ENCODE measurements at places on chromosomes 2 and 18.

- DNase-seq = peak; percentile 73
Measured at GRCh38 chr2:105641389-105641811, 103.3 kb upstream of the NCK2 start.

GRCh38 chr2:6885968-6886367, 8.4 kb downstream of the RSAD2 start:
- DNase-seq = no peak

GRCh38 chr2:219133976-219134375, 26.6 kb downstream of the NHEJ1 start:
- DNase-seq = no peak

GRCh38 chr2:238700117-238700457, 147.8 kb upstream of the TWIST2 start:
- DNase-seq = no peak

- no peak for DNase-seq
Measured at GRCh38 chr2:235709124-235709813, 215.4 kb downstream of the AGAP1 start.

DNA sequence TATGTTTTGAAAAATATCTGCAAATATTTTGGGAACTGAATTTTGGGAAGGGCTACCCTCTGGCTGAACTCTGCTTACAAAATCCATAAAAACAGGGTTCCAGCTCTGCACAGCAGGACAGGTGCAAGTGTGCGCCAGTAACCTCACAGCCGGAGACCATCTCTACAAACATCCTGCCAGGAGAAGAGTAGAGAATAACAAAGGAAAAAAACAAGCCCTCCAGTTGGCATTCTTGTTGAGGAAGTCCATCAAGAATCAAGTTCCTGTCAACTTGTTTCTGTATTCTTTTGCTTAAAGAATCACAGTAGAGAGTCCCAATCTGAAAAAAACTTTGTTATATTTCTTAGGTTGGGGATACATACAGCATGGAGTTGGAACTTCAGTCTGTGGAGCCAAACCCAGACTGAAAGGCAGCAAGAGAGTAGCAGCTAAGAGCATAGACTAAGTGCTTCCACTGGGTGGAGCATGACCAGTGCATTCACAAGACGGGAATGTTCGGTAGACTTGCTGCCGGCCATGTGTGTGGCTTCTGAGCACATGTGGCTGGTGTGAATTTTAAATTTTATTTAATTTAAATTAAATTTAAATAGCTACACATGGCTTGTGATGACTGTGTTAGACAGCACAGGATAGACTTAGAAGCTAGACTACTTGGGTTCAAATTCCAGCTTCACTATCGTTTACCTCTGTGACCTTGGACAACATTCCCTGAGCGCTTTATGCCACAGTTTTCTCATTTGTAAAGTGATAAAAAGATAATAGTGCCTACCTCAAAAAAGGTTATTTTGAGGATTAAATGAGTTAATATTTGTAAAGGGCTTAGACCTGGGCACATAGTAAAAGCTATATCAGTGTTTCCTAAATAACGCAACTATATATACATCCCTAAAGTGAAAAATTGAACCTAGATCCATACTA, 41.9 kb downstream of the SPTBN1 start:
- no peak for DNase-seq

Measured in hypothalamus (tissue), 51 donors.